ENCODE measurements at places on chromosomes 5 and 9.
A peak's percentile ranks its signal among the peaks of the same experiment; 100 is the strongest.

- no peak for DNase-seq
Observed at GRCh38 chr5:110256298-110256697, 470.2 kb downstream of the TMEM232 start.

DNA sequence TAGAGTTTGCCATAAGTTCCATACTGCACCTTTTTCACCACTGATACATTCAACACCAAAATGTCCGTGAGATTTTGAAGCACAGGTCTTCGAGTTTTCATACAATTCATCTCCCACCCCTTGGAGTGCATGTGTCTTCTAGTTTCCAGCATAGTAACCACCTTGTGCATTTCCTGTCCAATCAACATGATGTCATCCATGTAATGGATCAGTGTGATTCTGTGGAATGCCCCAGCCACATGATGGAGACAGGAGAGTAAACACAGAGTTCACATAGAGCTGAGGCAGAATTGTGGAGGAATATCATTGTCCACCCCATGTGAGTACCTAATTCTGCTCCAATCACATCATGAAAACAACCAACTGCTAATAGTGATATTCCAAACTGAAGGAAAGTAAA, 441.5 kb upstream of the CDH6 start:
- no peak for DNase-seq

GRCh38 chr5:84149094-84149493, 235.6 kb downstream of the EDIL3 start:
- DNase-seq, result no peak

DNA sequence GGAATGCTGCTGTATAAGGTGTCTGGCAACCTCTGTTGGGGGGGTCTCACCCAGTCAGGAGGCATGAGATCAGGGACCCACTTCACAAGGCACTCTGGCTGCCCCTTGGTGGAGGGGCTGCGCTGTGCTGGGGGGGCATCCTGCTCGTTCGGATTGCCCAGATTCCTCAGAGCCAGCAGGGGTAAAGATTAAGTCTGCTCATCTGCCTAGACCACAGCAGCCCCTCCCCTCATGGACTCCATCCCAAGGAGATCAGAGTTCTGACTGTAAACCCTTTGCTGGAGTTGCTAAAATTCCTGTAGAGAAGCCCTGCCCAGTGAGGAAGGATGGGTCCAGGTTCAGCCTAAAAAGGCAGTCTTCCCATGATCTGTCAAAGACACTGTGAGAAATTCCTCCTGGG, 262.0 kb upstream of the C9orf72 start:
- no peak for DNase-seq

DNA sequence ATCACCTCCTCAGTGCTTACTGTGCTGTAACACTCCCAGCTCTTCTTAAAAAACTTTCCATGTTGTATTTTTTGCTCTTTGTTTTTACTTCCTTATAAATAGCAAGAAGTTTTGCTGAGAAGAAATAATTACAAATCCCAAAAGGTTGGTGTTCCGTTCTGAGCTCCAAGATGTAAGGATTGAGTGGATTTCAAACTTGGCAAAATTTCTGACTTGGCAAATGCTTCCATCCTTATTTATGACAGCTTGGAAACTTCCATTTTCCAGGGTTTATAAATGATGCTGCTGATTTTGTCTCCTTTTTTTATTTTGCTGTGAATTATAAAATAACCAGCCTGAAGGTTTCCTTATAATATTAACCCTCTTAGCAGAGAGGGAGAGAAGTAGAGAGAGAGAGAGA, 151.9 kb downstream of the NTRK2 start:
- DNase-seq, result no peak

DNA sequence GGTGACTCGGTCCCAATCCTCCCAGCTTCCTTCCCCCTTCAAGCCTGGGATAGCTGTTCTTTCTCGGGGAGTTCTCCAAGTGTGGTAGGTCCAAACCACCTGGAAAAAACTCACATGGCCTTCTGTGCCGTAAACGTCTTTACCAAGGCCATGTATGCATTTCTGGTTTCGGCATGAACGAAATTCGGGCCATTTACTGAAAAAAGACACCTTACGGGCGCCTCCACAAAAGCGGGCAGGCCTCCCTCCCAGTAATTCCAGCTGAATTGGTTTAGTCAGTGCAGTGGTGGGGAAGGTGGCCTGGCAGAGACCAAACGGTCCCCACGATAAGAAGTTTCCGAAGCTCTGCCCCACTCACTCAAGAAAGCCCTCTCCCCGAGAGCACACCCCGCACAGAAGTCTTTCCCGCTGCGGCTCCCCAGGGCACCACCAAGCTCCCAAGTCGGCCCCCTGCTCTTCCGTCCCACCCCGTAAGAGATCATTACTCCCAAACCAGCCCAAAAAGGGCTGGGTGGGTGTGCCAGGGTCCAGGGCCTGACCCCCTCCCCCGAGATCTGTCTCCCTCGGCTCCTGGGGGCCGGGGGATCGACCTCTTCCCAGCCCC, 86.3 kb upstream of the MELK start:
- peak; percentile 19 for DNase-seq

DNA sequence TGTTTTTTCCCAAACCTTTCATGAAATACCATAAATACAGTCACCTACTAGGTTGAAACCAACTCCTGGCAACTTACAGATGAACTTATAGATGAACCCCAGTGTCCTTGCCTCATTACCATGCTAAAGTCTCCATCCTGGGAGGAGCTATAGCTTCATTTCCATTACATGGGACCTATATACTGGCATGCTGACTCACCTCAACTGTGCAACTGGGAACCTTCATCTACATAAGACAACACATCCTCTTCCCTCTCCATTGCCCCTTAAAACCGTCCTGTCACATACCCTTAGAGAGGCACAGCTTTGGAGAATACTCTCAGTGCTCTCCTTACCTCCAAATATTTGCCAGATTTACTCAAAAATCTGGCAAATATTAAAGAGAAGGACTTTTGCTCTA, 638.3 kb downstream of the HTR1A start:
- no peak for DNase-seq

DNA sequence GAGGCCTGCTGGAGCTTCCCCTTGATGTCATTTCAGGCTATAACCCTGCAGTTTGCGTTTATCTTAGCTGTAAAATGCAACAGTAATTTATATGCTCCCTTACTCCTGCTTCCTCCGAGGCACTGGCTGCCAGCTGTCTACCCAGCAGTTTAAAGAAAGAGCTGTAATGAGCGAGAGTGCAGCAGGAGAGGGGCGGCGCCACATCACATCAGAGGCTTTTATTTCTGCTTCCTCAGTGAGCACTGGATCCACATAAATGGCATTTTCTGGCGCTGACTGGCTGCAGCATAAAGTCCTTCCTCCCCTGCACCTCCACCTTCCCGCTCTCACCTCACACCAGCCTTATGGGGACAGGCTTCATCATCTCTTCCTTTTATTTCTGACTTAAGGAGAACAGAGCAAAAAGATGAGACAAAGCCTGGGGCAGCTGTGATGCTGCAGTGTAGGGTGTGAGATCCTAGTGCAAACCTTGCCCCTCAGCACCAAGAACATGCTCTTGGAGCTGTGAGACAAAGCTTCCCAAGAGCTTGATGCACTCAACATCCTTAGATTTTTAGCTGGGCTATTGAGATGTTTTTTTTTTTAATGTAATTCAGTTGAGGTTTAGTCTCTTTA, 829.6 kb upstream of the ZNF608 start:
- no peak for DNase-seq

DNA sequence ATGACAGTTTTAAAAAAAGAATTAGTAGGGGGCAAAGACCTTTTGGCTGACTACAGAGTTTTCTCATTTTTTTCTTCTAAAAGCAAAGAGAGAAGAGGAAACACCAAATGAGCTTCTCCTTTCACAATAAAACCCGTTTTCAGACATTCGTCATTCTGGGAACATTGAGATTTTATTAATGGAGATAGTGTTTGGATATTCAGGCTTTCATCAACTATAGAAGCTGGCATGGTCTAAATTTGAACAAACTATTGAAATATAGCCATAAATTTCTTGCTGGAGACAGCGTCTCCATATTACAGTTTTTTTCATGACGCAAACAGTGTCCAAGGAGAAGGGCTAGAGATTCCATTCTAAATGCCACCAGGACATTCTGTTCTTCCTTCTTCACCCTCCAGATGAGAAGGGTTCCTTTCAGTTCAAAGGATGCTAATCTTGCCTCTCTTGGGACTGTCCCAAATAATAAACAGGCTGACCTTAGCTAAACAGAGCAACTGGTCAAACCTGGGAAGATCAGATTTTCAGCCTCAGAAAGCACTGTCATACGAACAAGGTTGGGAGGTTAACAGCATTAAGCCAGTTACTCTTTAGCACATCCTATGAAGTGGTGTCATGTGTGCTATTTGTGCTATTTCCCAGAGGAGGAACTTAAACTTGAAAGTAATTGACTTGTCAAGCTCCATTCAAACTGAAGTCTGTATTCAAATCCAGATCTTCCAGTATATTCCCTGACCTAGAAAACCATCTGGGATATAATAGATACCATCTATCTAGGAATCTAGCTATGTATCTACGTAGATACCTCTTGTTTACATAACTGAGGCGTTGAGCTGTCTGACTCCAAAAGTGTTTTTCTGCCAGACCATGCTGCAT, 125.6 kb downstream of the LPAR1 start:
- no peak for DNase-seq

- DNase-seq, result no peak
Observed at GRCh38 chr5:78757269-78758053, 108.9 kb upstream of the LHFPL2 start.

DNA sequence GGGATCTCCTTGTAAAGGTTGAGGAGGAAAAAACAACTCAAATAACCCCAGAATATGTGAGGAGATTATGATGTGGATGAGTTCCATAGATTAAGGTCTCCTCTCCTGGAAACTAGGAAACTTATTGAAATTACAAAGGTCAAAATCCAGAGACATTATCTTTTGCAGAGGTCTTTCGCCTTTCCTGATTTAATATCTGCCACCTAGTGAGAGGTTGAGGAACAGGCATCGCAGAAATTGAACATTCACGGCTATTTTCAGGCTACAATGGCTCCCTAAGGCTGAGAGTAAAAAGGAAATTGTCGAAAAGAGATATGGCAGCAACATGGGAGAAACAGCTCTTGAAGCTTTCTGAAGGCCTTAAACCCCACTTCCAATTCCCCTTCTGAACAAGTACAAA, 127.5 kb upstream of the PLCXD3 start:
- DNase-seq, result no peak

GRCh38 chr5:148186248-148187003, 16.4 kb upstream of the SPINK6 start:
- no peak for DNase-seq

GRCh38 chr5:144487761-144488160, 317.1 kb downstream of the KCTD16 start:
- DNase-seq, result no peak

- no peak for DNase-seq
Observed at GRCh38 chr5:167993771-167994170, 297.7 kb upstream of the WWC1 start.

DNA sequence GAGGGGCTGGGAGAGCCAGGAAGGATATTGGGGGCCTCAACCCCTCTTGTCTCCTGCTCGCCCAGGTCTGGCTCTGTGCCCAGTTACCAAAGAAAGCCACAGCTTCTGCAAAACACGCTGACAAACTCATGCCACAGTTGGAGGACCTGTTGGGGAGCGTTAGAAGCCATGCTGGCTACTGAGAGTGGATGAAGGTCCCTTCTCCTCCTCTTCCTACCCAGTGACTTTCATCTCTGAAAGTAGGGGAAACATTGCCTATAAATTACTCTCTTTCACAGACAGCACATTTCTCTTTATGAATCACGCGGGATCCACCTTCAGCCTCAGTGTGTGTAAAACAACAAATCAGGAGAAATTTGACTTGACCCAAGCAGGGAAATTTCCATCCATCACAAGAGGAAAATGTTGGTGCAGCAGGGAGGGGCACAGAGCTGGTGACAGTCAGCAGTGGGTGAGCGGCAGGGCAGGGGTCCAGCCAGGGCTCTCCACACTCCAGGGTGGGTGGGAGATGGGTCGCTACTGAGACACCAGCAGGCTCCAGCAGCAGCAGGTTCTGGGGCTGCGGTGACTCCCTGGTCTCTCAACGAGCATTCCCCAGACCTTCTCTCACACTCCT, 181.9 kb downstream of the FGF18 start:
- DNase-seq, result no peak

DNA sequence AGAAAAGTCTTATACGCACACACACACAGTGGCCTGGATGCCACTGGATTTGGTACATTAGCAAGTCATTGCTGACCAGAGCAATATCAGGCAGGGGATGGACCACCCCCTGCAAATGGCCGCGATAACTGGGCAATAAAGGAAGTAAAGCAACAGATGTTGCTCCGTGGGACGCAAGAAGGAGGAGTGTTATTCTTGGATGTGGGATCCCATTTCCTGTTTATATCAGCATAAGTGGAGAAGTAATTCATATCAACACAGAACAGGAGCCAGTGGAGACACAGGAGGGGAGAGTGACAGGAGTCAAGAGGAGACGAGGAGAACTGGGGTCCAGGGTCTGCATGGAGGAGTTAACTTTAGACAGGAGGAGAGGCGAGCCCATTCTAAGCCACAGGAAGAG, 18.4 kb downstream of the RUFY1 start:
- DNase-seq, result no peak

GRCh38 chr5:143239882-143240518, 163.5 kb downstream of the NR3C1 start:
- DNase-seq, result no peak

- no peak for DNase-seq
Observed at GRCh38 chr5:96709152-96709821, 47.1 kb downstream of the CAST start.

All from Caco-2 (cell line).